Tibial nerve (tissue), 4 donors: ENCODE measurements at places on chromosomes 4 and X.

DNA sequence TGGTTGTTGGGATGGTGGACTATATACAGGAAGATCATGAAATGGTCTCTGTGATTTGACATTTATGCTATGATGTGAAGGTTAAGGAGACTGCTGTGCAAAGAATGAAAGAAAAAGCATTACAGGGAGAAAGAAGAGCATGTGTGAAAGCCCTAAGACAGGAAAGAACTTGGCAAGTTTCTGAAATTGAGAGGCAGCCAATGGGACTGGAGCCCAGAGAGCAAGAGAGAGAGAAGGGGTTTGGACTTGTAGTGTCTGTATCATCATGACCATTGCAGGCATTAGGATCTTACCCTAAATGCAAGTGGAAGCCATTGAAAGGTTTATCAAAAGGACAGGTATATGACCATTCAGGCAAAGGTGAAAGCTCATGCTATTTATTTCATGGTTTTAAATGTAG, 147.1 kb downstream of the NAA11 start:
- no peaks in the 10 kb centered on the region for H3K4me1 ChIP-seq
- DNase-seq = peak; percentile 43
- H3K27ac ChIP-seq = no peak overlapping the region
- no peak overlapping the region for H3K4me3 ChIP-seq

DNA sequence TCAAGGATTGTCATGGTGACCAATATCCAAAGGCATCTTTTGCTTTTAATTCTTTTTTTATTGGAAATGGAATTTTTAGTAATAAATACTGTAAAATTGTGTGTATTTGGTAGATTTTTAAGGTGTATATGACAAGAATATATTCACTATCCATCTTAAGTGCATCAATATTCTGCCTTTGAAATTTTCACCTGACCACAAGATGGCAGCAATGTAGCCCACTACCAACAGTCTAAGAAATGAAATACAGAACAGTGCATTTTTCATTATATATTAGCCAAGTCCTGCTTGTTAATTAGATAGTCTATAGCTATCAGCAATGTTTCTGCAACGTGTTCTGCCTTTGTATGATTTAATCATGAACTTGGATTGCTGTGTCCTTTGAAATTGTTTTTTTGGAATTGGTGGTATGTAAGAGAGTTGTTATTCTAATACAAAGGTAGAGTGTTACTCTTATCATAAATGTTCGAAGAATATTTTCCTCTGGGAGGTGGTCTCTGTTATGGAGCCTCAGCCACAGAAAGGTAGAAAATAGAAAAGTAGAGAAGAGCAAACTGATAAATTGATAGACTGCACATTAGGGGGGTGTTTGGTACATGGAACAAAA, 38.2 kb downstream of the HPGDS start:
- no peak overlapping the region for H3K27ac ChIP-seq
- no peaks in the 10 kb centered on the region for H3K27me3 ChIP-seq
- DNase-seq = no peak
- H3K36me3 ChIP-seq = no peaks in the 10 kb centered on the region

- H3K4me3 ChIP-seq = no peak overlapping the region
- no peaks in the 10 kb centered on the region for H3K36me3 ChIP-seq
- no peaks in the 10 kb centered on the region for H3K27me3 ChIP-seq
- H3K27ac ChIP-seq = no peak overlapping the region
- no peak for DNase-seq
These were observed 28.9 kb downstream of the TMPRSS11E start for GRCh38 chr4:68476191-68476590.

DNA sequence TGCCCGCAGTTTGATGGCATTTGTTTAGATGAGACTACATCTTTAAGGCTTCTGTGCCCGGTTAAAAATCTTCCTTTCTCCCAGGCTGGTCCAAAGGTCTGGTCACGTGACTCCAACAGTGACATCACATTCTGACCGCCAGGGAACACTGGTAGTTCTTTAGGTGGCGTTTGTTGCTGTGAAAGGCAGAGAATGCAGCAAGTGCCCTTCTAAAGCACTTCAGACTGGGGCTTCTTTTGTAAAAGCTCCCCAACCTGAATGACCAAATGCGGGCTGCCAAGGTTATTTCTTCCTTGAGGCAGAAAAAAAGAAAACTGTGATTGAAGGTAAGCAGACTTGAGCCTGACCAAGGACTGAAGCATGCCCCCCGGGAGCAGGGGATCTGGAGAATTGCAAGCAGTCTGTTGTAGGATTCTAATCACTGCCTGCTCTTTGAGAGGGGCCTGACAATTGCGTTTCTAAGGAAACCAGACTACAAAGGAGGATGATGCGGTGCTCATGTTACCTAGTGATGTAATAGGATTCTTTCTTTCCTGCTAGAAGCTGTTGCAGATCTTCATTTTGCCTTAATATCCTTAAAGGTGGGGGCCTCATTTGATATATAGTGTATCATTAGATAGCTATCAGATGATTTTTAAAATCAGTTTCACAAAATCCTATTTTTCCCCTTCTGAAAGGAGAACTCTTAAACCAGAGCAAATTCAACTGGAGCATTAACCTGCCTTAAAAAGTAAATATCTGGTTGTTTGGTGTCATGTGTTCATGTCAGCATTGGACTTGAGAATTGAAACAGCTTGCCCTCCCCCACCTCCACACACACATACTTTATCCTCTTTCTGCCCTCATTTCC, 133.1 kb downstream of the AKAP4 start:
- H3K36me3 ChIP-seq = no peaks in the 10 kb centered on the region
- no peak for DNase-seq

DNA sequence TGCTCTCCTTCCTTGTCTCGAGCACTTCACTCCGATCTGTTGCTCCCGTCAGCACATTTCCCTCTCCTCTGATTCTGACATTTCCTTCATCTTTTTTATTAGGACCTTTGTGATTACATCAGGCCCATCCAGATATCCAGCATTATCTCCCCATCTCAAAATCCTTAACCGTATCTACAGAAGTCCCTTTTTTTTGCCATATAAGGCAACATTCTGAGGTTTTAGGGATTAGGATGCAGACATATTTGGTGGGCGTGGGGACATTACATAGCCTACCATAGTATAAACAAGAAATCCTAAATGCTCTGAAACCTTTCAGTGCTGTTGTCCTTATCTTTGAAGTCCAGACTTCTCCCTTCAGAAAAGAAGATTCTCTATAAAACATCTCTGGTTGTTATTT, 505.0 kb upstream of the PITX2 start:
- DNase-seq = no peak
- H3K4me3 ChIP-seq = no peak overlapping the region
- H3K27ac ChIP-seq = no peak overlapping the region
- no peaks in the 10 kb centered on the region for H3K4me1 ChIP-seq
- H3K27me3 ChIP-seq = no peaks in the 10 kb centered on the region

DNA sequence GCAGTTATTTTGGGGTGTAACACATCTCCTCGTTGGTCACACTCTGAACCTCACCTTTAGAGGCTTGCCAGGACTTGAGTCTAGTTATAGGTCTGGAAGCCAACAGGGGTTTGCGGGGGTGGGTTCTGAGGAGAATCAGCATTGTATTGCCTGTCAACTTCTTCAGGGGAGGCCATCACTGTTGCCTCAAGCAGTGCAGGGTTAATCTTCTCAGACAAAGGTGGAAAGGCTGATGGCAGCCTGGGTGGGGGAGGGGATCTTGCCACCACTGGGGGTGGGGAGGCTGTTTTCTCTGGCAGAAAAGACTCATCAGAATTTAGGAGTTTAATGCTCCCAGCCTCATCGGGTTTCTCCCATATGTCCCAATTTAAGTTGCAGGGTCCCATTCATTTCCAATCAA, 387.8 kb downstream of the PRR32 start:
- H3K27ac ChIP-seq = no peak overlapping the region
- no peaks in the 10 kb centered on the region for H3K27me3 ChIP-seq

DNA sequence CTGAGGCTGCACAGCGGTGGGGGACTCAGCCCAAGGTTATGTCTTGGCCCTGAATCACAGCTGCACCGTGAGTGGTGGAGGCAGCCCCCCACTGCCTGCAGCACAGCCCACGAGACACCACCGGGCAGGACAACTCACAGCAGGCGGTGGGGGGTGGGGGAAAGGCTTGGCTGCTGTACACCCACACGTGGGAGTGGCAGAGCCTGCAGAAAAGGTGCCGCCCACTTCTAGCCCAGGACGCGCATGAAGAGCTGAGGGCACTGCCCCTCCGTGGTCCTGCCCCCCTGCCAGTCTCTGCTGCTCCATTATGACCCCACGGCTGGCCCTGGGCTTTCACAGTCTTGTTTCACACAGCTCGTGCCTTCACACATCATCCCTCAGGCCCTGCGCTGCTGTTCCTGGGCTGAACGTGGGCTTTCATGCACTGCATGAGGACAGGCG, 40.8 kb downstream of the FGFRL1 start:
- DNase-seq = no peak
- no peak overlapping the region for H3K27ac ChIP-seq
- H3K36me3 ChIP-seq = no peaks in the 10 kb centered on the region
- no peak overlapping the region for H3K4me3 ChIP-seq

- no peaks in the 10 kb centered on the region for H3K36me3 ChIP-seq
- H3K4me1 ChIP-seq = no peaks in the 10 kb centered on the region
- H3K27ac ChIP-seq = no peak overlapping the region
- no peaks in the 10 kb centered on the region for H3K27me3 ChIP-seq
These were observed 18.1 kb upstream of the FAM241A start for GRCh38 chr4:112127048-112127637.

DNA sequence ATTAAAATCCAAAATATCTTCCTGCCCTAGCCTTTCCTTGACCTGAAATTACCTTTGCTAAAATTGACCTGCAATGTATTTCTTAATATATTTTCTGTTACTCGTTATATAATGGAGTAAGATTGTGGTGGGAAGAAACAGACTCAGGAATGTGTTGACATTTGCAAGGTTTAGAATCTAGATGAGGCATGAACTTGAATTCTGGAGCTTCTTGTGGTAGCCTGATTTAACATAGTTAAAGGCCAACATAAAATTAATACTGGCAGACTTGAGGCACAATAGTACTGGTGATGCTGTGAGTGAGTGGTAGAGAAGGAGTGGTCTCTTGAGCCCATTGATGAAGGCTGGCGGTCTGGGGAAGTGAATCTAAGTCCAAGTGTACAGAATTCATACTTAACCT, 197.9 kb upstream of the SPRY1 start:
- no peak for DNase-seq
- no peaks in the 10 kb centered on the region for H3K36me3 ChIP-seq
- H3K27me3 ChIP-seq = no peaks in the 10 kb centered on the region
- no peak overlapping the region for H3K27ac ChIP-seq

DNA sequence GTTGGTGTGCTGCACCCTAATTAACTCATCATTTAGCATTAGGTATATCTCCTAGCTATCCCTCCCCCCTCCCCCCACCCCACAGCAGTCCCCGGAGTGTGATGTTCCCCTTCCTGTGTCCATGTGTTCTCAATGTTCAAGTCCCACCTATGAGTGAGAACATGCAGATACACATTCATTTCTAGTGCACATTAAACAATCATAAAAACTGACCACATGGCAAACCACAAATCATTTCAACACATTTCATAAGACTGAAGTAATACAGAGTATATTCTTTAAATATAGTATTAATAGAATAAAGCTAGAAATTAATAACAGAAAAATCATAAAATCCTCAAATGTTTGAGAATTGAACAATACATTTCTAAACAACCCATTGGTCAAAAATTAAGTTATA, 34.1 kb downstream of the PRKG2 start:
- no peaks in the 10 kb centered on the region for H3K4me1 ChIP-seq
- H3K36me3 ChIP-seq = no peaks in the 10 kb centered on the region
- H3K27me3 ChIP-seq = no peaks in the 10 kb centered on the region
- no peak for DNase-seq

DNA sequence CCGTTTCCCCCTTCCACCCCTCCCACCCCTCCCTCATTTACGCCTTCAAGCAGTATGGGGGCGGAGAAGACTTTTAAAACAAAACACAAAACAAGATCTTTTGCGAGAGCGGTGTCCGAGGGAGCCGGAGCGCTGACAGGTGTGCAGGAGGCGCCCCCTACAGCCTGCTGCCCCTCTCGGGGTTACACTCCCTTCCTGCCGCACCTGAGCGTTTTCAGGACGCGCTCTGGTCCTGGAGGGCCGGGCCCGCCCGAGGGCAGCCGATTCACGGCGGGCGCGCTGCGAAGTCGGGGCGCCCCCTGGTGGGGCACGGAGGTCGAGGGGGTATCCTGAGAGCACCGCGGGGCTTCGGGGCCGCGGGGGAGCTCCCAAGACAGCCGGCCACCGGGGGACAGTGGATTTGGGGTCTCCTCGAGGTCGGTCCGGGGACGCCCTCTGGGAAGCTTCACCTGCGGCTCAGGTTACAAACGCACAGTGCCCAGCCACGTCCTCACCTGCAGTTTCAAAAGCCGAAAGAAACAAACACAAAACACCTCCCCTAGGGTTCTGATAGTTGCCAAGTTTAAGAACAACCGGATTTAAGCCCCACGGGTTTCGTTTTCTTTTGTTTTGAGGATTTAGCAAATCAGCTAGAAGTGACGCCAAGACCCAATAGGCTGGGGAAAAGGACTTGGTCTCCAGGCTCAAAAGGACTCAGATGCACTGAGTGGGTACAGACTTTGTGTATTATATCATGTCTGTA, 8.0 kb upstream of the NEUROG2 start:
- no peak for DNase-seq
- H3K27ac ChIP-seq = no peak overlapping the region
- peak overlapping the region; percentile 17 for H3K4me3 ChIP-seq
- peaks cover 12% of the 10 kb centered on the region for H3K4me1 ChIP-seq
- H3K27me3 ChIP-seq = peaks cover 2% of the 10 kb centered on the region

DNA sequence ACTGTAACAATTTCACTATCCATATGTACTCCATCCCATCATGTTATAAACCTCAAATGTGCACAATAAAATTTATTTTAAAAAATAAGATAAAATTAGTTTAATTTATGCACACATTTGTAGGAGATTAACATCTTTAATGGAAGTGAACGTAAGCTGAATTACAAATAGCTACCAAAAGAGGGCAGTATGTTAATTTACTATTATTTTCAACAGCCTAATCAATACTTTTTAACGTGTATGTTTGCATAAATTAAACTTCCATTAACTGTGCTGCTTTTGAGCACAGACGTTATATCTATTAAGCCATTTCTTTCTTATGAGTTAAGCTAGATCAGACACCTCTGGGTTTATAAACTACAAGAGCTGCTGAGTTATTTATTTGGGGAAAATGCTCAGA, 56.5 kb upstream of the PHKA2 start:
- no peak overlapping the region for H3K27ac ChIP-seq
- H3K4me1 ChIP-seq = no peaks in the 10 kb centered on the region
- H3K36me3 ChIP-seq = no peaks in the 10 kb centered on the region

DNA sequence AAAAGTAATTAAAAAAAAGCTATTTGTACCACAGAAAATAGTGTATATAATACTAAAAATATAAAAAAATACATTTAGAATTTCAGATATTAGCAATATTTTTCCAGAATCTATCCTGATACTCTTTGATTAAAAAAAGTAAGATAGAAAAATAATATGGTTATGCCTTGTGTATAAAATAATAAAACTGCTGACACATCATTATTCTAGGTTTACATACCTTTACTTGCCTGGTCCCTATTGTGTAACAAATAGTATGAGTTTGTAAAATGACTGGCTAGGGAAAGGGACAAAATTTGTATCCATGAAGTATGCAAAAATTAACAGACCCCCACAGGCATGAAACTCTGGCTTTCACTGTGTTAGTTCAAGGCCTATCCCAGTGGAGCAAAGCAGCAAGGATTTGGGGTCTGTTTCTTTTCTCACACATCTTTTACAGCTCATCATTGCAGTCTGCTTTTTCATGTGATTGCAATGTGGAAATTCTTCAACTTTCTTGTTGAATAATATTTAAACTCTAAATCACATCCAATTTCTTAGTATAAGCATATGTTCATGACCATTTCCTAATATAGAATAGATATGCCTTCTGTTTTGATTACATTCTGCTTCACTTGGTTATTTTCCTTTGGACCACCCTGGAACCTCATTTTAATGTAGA, 136.7 kb upstream of the PCDH18 start:
- no peaks in the 10 kb centered on the region for H3K4me1 ChIP-seq
- no peaks in the 10 kb centered on the region for H3K36me3 ChIP-seq
- H3K27me3 ChIP-seq = no peaks in the 10 kb centered on the region
- DNase-seq = no peak
- H3K27ac ChIP-seq = no peak overlapping the region
